ENCODE measurements at places on chromosomes 3 and 15.

DNA sequence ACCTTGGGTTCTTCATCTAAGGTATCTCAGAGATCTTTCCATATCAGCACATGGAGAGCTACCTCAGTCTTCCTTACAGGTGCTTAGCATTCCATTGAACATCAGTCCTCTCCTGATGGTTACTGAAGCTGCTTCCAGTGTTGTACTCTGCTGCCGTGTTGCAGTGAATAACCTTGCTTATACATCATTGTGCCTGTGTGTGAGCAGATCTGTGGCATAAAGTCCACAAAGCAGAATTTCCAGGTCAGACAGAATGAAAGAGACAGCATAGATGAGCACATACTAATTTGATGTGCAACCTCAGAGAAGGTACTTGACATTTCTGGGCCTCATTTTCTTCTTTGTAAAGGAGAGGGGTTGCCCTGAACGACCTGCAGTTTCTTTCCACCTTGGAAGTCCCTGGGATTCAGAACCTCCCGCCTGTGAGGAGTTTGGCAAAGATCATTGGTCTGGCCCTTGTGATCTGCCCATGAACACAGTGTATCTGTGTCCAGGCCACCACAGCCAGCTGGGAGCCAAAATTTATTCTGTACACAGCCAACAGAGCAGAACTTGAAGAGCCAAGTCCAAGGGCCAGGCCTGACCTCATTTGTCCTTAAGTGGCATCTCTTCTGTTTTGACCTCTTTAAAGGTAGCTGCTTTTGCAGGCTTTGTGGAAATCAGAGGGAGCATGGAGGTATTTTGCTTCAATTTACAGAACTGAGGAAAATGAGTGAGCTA is 57.2 kb upstream of the SLC7A14 start:
- DNase-seq, result no peak

GRCh38 chr15:93042691-93043378 is 46.2 kb downstream of the RGMA start:
- no peak for DNase-seq

DNA sequence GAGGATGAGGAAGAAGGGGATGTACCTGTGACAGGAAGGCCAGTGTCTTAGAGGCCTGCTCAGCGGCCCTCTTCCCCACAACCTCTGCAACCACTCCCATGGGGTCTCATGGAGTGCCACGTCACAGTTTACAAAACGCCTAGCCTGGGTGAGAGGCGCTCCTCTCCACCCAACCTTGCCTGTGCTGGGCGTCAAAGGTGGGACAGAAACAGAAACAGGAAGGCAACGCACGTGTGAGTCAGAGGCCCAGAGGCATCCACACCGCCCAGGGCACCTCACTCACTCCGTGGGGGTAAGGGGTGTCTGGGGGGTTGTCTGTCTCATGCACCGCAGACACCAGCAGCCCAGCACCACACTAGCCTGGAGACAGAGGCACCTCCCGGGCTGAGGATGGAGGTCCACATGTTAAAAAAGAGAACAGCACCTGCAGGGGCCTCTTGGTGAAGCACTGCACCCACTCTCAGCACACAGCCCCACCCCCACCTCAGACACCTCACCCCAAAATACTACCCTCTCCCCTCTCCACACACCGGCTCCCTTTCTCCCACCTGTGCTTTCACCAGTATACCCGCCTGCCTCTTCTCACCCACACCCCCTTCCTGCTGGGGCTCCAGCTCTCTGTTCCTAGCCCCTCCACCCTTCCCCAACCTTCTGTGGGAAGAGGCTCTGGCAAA is 4.7 kb upstream of the CALML4 start:
- no peak for DNase-seq

GRCh38 chr3:22966349-22966748 is 236.8 kb upstream of the UBE2E2 start:
- DNase-seq, result no peak

GRCh38 chr3:159872374-159873109 is 116.1 kb upstream of the IL12A start:
- DNase-seq, result no peak

- DNase-seq, result no peak
Measured at GRCh38 chr15:55407498-55408011, 604 bp downstream of the CCPG1 start.

DNA sequence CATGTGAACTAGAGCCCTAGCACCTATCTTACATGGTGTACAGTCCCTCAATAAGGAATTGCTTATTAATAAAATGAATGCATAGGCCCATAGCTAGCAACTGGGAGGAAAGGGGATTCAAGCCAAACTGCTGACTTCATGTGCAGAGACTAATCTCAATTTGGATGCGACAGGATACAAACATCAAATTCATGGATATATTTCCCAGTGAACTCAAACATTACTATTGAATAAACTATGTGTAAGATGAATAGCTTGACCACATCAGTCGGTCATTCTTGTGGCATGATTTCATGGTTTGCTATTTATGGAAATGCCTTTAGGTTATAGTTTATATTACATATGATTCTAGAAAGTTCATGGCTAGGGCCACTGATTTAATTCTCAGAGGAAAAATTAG is 268.6 kb upstream of the SLITRK3 start:
- DNase-seq, result no peak

GRCh38 chr15:82904574-82904973 is 47.9 kb downstream of the HOMER2 start:
- no peak for DNase-seq

- no peak for DNase-seq
Measured at GRCh38 chr3:13235897-13236296, 162.7 kb upstream of the IQSEC1 start.

DNA sequence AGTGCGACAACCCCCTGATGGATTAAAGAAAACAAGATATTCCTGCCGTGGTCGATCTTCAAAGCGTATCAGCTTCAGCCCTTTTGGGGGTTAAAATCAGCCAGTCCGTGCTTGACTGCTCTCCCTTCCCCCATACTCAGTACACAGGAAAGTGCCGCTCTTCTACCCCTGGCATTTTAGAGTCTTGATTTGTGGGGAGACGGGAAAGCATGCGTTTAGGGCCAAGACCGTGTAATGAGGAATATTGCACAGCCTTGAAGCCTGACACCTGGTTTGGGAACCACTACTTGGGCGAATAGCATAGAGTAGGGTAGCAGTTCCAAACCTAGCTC is 540 bp upstream of the EDC3 start:
- no peak for DNase-seq

GRCh38 chr3:128083396-128083795 is 31.2 kb downstream of the SEC61A1 start:
- DNase-seq, result no peak

Data from SK-N-DZ (cell line).